ENCODE measurements at places on chromosomes 2 and 18.

- no peak for DNase-seq
Measured at GRCh38 chr2:220583725-220584124, 956.3 kb downstream of the SLC4A3 start.

DNA sequence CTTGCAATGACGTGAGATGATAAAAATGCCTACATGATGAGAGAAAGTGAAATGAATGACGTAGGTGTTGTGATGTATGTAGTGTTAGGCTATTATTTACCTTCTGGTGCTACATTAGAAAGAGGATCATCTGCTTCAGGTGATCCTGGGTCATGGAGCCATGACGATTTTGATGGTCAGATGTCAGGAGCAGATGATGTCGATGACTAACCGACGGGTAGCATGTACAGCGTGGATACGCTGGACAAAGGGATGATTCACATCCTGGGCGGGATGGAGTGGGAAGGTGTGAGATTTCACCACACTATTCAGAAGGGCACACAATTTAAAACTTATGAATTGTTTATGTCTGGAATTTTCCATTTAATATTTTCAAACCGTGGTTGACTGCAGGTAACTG is 43.5 kb upstream of the ACVR1C start:
- DNase-seq = no peak

DNA sequence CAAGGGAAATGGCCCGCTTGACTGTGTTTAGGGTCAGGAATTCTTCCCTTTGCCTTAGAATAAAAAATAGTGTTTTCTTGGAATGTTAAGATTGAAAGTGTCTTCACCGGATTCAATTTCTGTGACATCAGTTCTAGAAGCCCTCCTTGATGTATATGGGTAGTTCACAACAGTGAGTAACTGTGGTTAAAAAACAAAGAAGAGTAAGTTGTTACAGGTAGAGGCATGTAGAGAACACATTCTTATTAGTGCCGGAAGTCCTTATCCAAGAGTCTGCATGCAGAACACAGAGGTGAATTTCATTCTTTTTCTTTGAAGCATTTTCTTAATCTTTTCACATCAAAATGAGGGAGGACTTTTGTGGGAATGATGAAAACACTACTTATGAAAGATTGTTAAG is 105.5 kb downstream of the FMNL2 start:
- DNase-seq = no peak

- peak; percentile 37 for DNase-seq
Measured at GRCh38 chr2:143284087-143284675, 155.0 kb downstream of the ARHGAP15 start.

GRCh38 chr2:37300578-37300977 is 24.1 kb downstream of the PRKD3 start:
- no peak for DNase-seq

DNA sequence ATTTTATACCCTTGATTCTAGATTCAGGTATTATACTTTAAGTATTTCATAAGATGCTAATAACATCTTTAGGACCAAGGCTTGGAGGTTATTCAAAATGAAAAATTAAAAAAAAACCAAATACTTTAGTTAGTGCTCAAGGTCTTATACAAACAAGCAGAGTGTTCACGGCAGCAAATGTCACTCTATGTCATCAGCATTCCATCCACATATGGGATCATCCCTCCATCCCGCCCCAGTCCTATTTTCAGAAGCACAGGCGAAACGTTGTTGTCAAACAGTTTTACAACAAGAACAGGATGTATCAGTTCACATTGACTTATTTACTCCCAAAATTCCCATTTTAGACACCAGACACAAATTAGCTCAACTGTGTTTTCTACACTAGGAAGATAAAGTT is 83.7 kb downstream of the DSEL start:
- no peak for DNase-seq

- no peak for DNase-seq
Measured at GRCh38 chr2:150903461-150903860, 358.2 kb downstream of the RBM43 start.

DNA sequence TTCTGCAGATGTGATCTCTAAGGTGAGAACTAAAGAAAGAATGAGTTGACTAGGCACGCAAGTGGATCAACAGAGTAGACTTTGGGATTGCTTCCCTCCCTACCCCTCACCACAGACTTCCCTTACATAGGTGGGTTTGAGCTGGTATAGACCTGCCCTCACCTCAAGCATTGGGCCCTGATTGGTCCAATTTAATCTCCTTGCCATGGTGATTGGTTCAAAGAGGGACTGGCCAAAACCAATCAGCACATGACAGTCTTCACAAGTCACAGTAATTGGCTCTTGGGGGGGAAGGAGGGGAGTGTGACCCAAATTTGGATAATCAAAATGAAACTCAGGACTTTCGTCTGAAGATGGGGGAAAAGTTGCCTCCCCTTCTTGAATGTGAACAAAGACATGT is 36.6 kb upstream of the LNPK start:
- no peak for DNase-seq

DNA sequence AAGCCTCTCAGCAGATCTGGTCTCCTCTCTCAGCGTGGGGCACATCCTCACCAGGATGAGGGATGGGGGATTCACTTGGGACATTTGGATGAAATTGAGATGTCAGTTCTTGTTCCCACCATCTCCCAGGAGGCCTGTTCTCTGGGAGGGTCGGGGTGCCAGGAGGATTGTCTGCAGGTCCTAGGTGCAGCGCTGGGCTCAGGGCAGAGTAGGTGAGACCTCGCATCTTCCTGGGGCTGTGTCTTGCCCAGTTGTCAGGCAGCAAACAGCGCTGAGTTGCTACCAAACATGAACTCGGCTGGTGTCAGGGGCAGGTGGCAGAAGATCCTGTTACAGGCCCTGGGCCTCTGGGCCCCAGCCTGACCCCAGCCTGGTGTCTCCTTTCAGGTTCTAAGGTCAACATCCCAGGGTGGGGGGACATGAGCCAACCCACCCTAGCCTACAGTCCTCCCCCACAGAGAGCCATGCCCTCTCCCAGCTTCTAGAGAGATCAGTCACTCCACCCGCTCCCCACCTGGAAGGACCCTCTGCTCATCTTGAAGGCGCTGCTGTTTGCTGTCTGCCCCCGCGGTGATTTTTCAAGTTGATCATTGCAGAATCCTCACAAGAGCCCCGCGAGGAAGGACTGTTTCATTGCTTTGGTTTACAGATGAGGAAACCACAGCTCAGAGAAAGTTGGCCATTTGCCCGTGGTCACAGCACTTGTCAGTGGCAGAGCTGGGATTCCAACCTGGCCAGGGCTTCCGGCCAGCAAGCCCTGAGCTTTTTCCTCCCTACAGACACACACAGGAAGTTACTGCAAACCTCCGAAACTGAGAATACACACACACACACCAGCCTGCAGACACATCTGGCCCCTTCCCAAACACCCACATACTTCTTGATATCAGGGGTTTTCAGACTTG is 83.9 kb downstream of the STPG4 start:
- no peak for DNase-seq

DNA sequence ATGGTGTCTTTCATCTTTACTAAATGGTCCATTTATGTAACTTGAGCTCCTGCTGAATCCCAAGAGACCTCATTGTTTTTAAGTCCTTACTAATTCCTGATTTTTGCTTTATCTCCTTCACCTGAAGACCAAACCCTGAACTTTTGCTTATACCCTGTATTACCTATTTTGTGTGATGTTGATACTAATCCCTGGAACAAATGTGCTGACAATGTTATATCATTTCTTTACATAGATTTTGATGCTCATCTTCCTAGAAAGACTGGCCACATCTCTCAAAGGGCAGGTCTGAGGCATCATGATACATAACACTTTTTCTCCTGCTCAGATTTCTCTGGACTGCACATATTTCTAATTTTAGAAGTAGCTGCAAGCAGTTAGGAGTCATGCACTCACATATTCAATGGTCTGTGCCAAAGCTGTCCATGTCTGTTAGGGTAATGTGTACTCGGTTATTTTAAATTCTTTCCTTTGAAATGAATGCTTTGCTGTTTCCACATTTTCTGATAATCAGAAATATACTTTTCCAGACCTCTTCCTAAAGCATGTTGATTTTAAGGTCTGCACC is 427.9 kb upstream of the HNRNPA3 start:
- no peak for DNase-seq

DNA sequence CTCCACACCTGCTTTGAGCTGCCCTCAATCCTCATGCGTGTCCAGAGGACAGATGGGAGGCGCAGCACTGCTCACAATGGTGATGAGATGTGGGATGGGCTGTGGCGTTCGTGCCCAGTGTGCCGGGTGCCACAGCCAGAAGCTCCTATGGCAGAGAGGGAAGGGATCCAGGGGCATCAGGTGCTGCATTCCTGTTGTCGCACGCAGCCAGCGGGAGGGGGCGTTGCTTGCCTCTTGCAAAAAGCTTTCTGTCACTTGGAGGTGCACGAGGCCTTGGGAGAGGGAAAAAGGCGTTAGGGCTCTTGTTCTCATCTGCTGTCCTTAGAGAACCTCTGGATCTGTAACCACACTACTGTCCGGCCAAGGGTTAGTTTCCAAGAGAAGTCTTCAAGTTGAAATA is 29.2 kb upstream of the ALLC start:
- no peak for DNase-seq

DNA sequence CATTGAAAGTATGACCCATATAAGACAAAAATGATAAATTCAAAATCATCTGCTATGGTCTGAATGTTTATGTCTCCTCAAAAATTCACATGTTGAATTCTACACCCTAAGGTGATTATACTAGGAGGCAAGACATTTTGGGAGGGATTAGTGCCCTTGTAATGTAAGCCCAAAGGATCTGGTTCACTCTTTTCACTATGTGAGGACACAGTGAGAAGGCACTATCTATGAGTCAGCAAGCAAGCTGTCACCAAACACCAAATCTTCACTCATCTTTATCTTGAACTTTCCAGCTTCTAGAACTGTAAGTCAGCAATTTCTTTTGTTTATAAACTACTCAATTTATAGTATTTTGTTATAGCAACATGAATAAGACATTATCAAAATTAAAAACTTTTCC is 284.7 kb upstream of the ZC3H15 start:
- no peak for DNase-seq

DNA sequence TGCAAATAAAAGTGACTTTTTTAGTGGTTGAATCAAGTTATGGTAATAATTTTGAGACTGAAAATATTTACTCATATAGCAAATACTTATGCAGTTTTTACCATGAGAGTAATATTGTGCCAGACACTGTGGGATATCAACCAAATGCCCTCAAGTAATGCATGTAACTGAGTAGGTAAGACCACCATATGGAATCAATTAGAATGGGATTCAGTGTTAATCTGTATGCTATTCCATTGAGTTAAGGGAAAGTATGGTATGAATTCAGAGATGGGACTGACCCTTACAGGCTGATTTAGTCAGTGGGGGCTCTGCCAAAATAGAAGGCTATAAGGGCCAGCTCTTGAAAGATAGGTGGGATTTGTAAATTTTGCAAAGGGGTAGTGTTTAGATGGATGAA is 131.6 kb downstream of the CCDC85A start:
- peak; percentile 6 for DNase-seq

DNA sequence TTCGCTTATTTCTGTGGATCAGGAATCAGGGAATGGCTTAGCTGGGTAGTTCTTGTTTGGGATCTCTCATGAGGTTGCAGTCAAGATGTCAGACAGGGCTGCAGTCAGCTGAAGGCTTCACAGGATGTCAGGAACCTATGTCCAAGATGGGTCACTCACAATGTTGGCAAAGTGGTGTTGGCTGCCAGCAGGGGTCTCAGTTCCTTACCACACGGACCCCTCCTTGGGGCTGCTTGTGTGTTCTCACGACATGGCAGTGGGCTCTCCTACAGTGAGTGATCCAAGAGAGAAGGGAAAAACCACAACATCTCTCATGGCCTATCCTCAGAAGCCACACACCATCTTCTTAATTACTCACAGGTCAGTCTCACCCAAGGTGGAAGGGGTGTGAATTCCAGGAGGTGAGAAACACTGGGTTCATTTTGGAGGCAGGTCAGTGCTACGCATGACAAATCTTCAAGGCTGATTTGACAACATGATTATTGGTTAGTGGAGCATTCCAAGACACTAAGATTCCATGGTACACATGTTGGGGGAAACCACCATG is 1.3 kb upstream of the ANTXR1 start:
- no peak for DNase-seq

GRCh38 chr2:6168485-6168884 is 476.3 kb downstream of the SOX11 start:
- no peak for DNase-seq
